Renal cortex interstitium (tissue), 15 donors: ENCODE measurements at places on chromosomes 3 and 15. TPM values are rescaled to one million over a fixed set of nuclear protein-coding genes. Genes with fewer than 3 reads are reported as not detected.

DNA sequence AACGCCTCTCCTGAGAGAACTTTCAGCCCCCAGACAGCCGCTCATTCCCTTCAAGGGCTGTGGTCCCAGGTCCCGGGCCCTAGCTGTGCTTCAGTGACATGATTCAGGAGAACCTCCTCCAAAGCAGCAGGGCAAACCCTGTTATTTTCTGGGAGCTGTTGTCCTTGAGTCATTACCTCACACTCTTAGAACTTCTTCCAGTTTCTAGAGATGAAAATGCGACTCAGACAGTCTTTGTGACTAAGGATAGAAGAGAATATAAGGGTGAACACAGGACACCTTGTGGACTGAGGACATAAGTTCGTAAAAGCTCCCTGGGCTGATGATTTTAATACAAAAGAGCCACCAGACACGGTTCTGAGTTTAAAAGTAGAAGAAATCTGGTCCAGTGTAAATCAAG lies 203.8 kb downstream of the RORA start:
- DNase-seq, result no peak

The PAK6 gene
- 4.5 TPM for polyA plus RNA-seq

The PEX11A gene
- 17.3 TPM for polyA plus RNA-seq

DNA sequence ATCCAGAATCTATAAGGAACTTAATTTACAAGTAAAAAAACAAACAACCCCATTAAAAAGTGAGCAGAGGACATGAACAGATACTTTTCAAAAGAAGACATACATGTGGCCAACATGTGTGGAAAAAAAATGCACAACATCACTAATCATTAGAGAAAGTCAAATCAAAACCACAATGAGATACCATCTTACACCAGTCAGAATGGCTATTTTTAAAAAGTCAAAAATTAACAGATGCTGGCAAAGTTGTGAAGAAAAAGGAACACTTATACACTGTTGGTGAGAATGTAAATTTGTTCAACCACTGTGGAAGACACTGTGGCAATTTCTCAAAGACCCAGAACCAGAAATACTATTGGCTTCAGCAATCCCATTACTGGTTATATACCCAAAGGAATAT lies 830.0 kb upstream of the ALCAM start:
- no peak for DNase-seq

DNA sequence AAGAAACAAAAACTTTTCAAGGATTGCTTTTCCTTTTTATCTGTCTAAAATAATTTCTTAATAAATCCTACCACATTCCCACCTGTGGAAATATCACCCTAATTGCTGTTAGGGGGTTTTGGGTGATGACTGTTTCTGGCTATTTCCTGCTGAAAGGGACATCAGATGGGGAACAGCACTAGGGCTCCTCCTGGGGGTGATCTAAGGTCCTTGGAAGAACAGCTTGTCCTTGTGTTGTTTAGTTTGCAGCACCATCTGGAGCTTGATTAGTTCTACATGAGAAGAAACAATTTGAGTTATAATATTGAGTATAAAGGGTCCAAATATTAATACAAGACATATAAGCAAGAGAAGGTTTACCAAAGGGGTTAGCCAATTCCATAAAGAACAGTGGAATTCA lies 18.7 kb downstream of the OR5H15 start:
- no peak for DNase-seq

The ITIH3 gene
- 7.2 TPM for polyA plus RNA-seq

The ANKRD63 gene
- polyA plus RNA-seq, result 0.17 TPM

The DPPA2 gene
- polyA plus RNA-seq, result 0.92 TPM

The GCSAM gene
- 3.1 TPM for polyA plus RNA-seq

DNA sequence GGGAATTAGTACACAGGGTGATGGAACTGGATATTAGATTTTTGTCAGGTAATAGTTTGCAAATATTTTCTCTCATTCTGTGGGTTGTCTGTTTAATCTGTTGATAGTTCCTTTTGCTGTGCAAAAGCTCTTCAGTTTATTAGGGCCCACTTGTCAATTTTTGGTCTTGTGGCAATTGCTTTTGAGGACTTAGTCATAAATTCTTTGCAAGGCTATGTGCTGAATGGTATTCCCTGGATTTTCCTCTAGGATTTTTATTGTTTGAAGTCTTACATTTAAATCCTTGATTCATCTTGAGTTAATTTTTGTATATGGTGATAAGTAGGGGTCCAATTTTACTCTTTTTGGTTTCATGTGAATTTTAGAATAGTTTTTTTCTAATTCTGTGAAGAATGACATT lies 111.3 kb downstream of the ARRDC4 start:
- DNase-seq, result no peak

The SH2D7 gene
- polyA plus RNA-seq, result 0.83 TPM

The LRRFIP2 gene
- 39.8 TPM for polyA plus RNA-seq

The HIGD2B gene
- not detected for polyA plus RNA-seq

The CEMIP gene
- 3.5 TPM for polyA plus RNA-seq
